ENCODE measurements at places on chromosomes 3 and 15. TPM values are rescaled to one million over a fixed set of nuclear protein-coding genes. Genes with fewer than 3 reads are reported as not detected.

The SLC12A1 gene
- total RNA-seq = not detected

The CCDC54 gene
- not detected for total RNA-seq

The HYKK gene
- total RNA-seq = 4.4 TPM

The SLC28A1 gene
- not detected for total RNA-seq

The PXK gene
- total RNA-seq = 22.0 TPM

The RYR3 gene
- total RNA-seq = 0.38 TPM

The EPHB3 gene
- 36.9 TPM for total RNA-seq

The PLSCR1 gene
- 250 TPM for total RNA-seq

The SCG3 gene
- 18.3 TPM for total RNA-seq

The LRRC34 gene
- total RNA-seq = 10.0 TPM

- DNase-seq = no peak
These were observed 14.5 kb upstream of the HYKK start for GRCh38 chr15:78492872-78493271.

GRCh38 chr3:164004205-164004604 lies 1074.1 kb downstream of the SI start:
- DNase-seq = peak; percentile 93

DNA sequence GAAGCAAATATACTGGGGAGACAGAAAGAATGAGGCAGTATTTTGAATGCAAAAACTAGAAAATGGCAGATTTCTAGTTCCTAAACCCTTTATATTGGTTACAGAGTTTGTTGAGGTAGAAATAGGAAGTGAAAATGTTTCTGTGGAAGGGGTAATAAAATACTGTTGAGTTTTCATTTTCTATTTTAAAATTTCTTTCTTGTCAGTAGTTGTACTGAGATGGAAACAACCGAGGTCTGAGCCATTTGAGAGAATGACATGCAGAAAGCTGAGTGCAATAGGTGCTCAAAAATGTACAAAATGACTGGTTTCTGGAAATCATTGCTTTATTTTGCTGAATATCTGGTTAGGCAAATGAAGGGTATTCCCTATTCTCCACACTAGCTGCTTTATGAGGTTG lies 361.4 kb downstream of the CHL1 start:
- no peak for DNase-seq

DNA sequence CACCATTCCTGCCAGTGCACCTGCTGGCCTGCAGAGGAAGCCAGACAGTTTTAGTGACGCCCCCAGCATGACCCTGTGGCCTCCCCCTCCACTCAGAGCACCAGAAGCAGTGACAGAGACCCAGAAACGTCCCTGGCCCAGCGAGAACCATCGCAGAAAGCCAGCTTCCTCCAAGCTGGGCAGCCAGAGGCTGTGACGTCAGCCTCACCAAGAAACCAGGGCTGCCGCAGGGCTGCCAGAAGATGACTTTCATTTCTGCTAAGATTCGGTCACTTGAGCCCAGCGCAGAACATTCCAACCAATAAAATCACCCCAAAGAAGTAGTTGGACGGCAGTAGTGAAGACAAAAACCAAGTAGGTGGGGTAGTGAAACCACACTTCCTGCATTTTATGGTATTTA lies 29.6 kb upstream of the RPL32 start:
- no peak for DNase-seq

DNA sequence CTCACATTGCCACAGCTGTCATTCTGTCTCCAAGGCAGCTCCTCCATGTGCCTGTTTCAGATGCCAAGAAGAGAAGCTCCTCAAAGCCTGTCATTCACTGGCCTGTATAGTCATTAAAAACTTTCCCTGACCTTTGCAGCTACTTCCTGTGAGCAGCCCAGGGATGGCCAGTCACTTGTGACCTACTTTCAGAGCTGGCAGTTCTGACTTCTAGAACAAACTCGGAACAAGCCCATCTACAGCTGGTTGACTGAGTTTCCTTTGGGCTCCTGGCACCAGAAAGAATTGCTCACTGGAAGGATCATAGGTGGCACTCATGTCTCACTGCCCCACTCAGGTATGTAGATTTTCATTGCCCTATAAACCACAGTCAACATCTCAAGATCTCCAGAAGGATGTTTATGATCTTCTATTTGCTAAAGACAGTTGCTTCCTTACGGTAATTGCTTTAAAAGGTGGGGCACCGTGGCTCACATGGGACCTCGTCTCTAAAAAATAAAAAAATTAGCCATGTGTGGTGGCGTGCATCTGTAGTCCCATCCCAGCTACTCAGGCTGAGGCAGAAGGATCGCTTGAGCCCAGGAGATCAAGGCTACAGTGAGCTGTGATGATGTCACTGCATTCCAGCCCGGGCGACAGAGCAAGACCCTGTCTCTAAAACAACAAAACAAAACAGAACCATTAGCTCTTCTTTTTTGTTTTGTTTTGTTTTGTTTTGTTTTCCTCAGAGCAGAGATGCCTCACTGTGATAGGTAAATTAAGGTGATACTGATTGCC lies 11.2 kb upstream of the ATP13A3 start:
- DNase-seq = peak; percentile 82

GRCh38 chr3:48830715-48831114 lies 17.0 kb downstream of the PRKAR2A start:
- DNase-seq = no peak

GRCh38 chr3:187684880-187685279 lies 14.7 kb upstream of the SST start:
- DNase-seq = no peak

GRCh38 chr3:51163051-51163450 lies 222.0 kb upstream of the MANF start:
- DNase-seq = no peak

- DNase-seq = no peak
These were observed 24.7 kb upstream of the EOMES start for GRCh38 chr3:27746838-27747237.

DNA sequence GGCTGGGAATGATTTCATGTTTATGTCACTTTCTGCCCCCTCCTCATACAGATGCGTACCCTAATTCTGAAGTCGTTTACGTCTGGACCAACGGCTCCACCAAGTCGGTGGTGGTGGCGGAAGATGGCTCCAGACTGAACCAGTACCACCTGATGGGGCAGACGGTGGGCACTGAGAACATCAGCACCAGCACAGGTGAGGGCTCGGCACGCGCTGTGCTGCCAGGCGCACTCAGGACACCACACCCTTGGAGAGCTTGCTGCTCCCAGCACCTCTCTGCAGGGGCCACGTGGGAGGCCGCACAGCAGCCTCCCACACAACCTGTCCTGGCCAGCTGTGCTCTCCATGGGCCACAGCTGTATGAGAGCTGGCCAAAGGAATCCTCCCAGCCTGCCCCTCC lies 33.8 kb upstream of the GABRG3 start:
- no peak for DNase-seq

- peak; percentile 86 for DNase-seq
These were observed 951 bp downstream of the FOXL2 start for GRCh38 chr3:138945709-138946662.

GRCh38 chr15:89893027-89893426 lies 767 bp downstream of the AP3S2 start:
- DNase-seq = no peak

- DNase-seq = no peak
These were observed 11.0 kb upstream of the MEIS2 start for GRCh38 chr15:37111427-37111717.

DNA sequence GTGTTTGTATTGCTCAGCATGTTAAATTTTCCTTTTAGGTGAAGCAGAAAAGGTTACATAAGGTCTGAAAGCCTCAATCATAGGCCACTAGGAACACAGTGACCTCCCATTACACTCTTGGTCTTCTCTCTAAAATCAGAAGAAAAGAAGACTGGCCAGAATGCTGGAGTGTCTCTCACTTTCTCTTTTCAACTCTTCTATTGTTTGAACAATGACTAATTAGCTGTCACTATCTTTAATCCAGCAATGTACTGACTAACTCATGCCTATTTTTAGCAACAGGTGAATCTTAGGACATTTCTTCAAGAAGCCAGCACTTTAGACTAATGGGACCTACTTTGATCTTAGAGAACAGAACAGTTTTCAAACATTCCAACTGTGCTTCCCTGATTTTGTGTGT lies 142.8 kb downstream of the TGFBR2 start:
- DNase-seq = no peak

DNA sequence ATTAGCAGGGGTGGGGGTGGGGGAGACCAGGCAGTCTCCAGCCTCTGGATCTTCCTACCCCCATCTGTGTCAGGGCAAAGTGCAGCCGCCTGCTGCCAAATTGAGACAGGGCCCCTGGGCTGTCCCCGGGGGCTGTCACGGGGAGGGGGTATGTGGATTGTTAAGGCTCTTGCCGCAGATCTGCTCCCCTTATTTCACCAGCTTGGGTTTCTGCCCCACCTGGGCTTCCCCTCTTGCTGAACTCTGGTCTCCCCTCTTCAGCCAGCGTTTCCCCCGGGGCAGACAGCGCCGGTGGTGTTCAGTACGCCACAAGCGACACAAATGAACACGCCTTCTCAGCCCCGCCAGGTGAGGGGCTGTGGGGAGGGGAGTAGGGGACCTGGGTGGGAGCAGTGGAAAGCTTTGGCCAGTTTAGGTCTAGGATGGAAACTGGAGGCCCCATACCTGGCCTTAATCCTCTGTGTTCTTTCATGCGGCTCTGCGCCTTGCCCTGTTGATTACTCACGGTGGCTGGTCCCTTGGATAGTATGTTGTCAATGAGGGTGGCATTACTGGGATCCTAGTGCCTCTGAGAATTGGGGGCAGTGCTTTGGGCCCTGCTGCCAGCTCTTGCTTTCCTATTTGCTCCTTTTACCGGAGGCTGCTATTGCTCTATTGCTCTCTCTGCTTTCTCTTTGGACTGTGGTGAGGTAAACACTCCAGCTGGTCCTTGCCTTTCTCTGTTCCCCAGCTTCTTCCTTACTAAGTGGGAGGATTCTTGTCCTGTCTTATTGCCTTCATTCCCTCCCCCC lies 1.7 kb downstream of the EIF4G1 start:
- DNase-seq = no peak

GRCh38 chr15:64997745-64998375 lies 8.1 kb upstream of the SPG21 start:
- DNase-seq = no peak

DNA sequence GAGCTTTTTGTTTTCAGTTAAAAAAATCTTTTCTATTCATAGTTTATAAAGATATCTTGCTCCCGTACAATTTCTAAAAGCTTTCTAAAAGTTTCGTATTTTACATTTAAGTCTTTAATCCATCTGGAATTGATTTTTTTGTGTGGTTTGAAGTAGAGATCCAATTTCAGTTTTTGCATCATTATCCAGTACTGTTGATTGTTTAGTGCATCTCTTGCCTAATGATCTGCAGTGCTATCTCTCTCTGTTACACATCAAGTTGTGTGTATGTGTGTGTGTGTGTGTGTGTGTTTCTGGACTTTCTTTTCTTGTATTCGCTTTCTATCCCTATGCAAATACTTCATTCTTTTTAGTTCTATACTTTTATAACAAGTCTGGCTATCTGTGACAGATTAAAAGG lies 605.8 kb upstream of the DPPA4 start:
- DNase-seq = no peak

DNA sequence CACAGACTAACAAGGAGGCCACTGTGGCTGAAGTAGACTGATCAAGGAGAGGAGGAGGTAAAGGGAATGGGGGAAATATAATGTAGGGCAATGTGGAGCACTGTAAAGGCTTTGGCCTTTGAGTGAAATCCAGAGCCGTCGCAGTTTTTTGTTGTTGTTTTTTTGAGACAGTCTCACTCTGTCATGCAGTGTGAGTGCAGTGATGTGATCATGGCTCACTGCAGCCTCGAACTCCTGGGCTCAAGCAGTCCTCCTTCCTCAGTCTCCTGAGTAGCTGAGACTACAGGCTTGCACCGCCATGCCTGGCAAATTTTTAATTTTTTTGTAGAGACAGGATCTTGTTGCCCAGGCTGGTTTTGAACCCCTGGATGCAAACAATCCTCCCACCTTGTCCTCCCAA lies 32.2 kb downstream of the PPP4R2 start:
- DNase-seq = no peak

DNA sequence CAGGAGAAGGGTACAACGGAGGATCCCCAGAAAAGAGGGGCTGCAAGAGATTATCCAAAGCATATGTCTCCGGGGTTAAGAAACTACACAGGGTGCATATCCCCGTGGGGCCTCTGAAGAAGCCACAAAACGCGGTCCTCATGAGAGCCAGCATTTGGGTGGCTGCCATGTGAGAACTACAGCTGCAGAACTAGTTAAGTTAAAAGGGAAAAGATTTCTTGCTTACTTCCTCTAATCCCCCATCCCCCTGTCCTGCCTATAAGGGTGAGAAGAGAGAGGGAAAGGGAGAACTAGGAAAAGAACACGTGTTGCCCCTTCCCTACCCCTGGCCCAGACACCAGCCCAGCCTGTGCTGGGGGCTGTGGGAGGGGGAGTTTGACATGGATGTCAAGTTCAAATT lies 70.4 kb upstream of the PCSK6 start:
- peak; percentile 30 for DNase-seq

- peak; percentile 91 for DNase-seq
These were observed 15.6 kb upstream of the MAGEF1 start for GRCh38 chr3:184727357-184728009.

GRCh38 chr3:150936693-150937092 lies 31.5 kb upstream of the MINDY4B start:
- no peak for DNase-seq

DNA sequence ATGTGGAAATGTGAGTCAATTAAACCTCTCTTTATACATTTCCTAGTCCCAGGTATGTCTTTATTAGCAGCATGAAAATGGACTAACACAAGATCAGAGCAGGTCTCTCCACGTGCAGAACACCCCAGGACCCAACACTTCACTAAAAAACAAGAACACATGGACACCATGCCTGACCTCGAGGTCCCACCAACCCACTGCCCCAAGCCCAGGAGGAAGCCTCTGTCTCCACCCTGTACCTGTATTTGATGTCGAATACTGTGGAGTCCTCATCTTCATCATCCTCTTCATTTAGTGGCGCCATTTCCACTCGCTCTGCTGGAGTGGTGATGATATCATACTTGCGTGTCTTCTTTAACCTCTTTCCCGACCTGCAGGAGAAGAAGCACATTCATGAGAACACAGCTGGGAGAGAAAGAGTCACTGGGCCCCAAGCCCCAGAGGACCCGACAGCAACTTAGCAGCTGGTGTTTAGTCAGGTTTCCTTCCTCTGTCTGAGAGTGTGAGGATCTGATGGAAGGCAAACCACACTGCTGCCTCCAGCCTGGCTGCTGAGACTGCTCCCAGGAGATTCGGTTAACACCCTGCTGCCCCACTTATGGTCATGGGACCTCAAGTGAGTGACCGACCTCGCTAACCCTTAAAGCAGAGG lies 25.5 kb downstream of the FAM174B start:
- DNase-seq = peak; percentile 29

DNA sequence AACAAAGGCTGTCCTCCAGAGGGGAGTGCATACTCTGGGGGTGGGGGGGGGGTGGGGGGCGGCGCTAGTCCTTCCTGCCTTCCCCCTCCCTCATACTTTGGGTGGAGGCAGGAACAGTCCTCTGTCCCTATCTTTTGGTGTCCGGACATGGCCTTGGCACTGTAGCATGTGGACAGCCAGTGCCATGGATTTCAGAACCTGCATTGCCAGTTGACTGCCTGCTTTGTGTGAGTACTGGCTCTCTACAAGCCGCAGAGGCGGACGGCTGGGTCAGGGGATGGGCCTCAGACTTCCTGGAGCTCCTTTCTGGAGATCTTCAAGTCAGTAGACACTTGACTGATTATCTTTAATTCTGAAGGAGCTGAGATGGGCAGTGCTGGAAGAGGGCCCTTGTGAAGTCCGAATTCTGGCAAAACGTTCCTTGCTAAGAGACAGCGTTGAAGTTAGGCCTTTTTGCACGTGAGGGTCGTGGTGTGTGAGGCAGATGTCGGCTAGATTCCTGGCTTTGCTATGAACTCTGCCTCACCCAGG lies 2.5 kb downstream of the CLDN11 start:
- DNase-seq = peak; percentile 64

All from endodermal cell (in vitro differentiated cells).